ENCODE measurements at places on chromosomes 3 and 15.
A peak's percentile ranks its signal among the peaks of the same experiment; 100 is the strongest.

DNA sequence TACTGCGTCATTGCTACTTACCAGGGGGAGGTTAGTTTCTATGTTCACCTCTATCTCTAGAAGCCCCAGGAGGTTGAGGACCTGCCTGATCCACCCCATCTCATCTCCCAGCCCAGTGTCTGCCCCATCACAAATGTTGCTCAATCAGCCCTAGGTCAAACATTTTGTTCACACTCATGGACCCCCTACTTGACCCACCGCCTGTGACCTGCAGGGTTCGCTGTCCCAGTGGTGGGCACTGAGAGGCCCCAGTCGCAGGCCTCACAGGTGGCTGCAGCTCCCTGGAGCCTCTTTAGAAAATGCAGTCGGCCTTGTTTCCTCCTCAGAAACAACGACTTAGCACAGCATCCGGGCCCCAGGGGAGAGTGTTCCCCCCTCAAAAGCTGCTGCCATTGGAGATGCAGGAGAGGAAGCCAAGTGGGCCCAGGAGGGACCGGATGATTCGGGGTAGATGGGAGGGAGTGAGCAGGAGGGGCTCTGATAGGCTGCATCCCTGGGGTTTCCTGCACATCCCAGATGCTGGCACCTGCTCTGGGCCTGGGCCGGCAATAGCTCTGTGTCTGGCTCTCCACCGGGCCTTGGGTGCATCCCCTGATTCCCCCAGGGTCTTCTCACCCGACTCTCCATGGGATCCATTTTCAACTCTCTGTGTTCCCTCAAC, 18.4 kb upstream of the INSYN1 start:
- no peak for DNase-seq

DNA sequence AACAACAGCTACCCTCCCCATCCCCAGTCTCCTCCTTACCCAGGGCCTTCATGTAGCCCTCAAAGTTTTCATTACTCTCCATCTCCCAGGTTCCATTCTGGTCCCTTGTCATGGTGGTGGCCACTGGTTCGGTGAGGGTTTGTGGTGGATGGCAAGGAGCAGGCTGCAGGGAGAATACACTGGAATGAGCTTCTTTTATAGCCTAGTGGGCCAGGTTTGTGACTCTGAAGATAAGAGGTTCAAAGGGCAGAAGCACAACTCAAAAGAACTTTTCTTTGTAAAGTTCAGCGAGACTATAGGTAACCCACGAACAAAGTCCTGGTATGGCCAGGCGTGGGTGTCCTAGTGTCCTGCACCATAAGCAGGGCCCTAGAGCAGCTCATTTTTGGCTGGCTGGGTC, at the start of gene RBP2:
RBP2 (minus strand) TSS at position 169 of the 400 bp plus-strand sequence; CDS start at position 112, 57 bp downstream.
- DNase-seq = no peak

- peak; percentile 87 for DNase-seq
Measured at GRCh38 chr3:194369522-194370279, at the start of gene LRRC15. Gene LRRC15 (minus strand): TSS chr3:194369743. CDS start chr3:194361043, 8,700 bp downstream.

DNA sequence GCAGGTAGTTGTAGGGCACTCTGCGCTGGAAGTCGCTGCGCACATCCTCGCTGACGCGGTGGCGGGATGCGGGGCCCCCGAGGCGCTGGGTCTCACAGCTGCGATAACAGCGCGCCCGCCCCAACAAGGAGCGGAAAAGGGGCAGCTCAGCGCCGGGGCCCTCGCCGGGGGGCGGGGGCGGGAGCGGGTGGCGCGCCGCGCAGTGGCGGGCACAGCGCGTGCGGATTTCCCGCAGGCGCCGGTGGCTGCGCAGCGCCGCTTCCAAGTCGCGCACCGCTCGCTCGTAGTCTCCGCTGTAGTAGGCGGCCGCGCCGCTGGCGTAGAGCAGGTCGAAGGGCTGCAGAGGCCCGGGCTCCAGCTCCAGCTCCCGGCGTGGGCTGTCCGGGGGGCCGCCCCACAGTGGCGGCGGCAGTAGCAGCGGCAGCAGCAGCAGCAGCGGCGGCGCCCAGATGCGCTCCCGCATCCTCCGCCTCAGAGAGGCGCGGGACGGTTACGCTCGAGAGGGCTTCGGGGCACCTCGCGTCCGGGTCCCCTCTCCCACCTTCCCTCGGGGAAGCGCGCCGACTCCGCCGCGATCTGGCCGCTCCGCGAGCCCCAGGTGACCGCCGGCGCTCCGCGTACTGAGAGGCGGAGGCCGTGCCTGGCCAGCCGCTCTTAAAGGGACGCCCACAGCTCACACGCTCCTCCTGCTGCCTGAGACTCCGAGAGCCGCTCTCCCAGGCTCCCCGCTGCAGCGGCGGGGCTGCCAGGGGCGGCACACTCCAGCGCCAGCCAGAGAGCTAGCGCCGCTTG, at the start of gene P3H2:
P3H2 (minus strand) TSS at position 629 of the 792 bp plus-strand sequence; CDS start at position 463, 166 bp downstream.
- peak; percentile 98 for DNase-seq

DNA sequence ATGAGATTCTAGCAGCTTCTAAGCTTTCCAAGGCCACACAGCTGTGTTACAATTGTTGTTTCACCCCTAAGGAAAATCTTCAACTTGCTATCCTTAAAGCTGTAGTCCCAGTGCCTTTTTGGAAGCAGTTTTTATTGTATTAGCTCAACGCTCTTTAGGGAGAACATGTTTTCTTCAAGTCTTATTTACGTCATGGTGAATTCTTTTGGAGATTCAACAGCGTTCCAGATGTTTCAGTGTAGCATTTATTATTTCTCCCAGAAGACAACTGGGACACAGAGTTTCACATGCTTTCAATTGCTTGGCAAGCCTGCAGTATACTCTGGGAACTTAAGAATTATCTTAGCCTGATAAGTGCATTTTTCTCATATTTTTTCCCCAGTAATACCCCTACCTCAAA, 888.3 kb downstream of the PLOD2 start:
- DNase-seq = no peak

- DNase-seq = no peak
Measured at GRCh38 chr3:26591926-26592325, 30.6 kb upstream of the LRRC3B start.

- DNase-seq = no peak
Measured at GRCh38 chr15:91872356-91873137, 19.0 kb downstream of the SLCO3A1 start.
